ENCODE measurements at places on chromosomes 5 and 9.

- DNase-seq: no peak
Observed at GRCh38 chr9:110745676-110746075, 77.1 kb downstream of the MUSK start.

- DNase-seq: no peak
Observed at GRCh38 chr9:127113191-127113972, 9.1 kb downstream of the ANGPTL2 start.

GRCh38 chr9:133977421-133978201 is 14.5 kb downstream of the VAV2 start:
- DNase-seq: no peak

DNA sequence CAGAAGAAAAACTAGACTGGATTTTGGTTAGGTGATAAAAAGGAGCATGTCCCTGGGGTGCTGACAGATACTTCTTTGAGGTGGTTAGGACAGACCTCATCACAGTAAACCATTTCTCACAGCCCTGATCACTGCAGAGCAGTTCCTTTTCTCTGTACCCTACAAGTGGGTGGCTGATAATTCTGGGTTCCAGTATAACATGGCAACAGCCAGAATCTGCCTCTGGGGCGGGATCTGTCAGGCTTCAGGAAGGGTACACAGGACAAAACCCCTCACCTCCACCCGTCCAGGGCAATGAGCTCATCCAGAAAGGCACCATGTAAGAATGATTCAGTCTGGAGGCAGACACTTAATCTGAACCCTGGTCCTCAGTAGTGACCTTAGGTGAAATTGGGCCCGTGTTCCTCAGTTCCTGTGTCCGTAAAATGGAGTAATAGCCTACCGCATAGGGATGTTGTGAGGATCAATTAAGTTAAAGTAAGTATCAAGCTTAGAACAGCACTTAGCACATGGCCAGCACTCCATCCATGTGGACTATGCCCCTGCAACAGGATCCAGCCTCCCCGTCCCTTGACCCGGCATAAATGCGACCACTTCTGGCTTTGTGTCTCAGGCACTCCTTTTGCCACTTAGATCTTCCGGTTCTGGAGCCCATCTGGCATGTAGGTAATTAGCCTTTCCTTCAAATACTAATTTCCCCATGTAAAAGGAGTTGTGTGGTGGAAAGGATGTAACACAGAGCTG is 129.2 kb downstream of the LHFPL2 start:
- no peak for DNase-seq

DNA sequence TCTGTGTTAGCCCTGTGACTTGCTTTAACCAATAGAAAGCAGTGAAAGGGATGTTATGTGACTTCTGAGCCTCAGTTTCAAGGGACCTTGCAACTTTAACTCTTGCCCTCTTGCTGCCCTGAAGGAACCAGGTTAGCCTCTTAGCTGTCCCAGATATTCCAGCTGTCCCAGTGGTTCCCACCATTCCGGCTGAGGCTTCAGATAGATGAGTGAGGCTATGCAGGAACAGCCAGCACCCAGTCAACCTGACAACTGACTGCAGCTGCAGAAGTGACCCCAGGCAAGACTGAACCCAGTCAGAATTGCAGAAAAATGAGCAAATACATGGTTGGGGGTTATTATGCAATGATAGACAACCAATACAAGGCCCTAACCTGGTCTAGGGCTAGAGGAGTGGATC is 10.4 kb upstream of the CDC23 start:
- no peak for DNase-seq

- DNase-seq: no peak
Observed at GRCh38 chr5:169650701-169651331, 13.7 kb downstream of the DOCK2 start.

GRCh38 chr5:3835811-3836210 is 240.2 kb downstream of the IRX1 start:
- no peak for DNase-seq

DNA sequence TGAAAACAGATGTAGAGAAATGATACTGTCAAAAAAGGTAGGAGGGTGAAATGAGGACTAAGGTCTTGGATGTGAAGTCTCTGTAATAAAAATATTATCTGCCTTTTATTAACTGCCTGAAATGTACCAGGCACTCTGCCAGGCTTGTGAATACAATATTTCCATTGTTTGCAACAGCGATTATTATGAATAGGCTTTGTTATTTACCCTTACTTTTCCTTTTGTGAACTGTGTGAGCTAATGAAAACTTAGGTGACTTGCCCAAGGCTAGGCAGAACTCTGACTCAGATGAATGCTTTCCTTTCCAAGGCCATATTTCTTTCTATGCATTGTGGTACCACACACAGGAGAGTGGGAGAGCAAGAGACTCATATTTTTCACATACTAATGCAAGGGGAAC is 204.1 kb downstream of the CDH12 start:
- no peak for DNase-seq

- no peak for DNase-seq
Observed at GRCh38 chr9:14203356-14204056, 110.4 kb downstream of the NFIB start.

GRCh38 chr9:2023042-2023441 is 7.9 kb downstream of the SMARCA2 start:
- no peak for DNase-seq

- no peak for DNase-seq
Observed at GRCh38 chr9:99752417-99753109, 69.1 kb upstream of the NR4A3 start.

DNA sequence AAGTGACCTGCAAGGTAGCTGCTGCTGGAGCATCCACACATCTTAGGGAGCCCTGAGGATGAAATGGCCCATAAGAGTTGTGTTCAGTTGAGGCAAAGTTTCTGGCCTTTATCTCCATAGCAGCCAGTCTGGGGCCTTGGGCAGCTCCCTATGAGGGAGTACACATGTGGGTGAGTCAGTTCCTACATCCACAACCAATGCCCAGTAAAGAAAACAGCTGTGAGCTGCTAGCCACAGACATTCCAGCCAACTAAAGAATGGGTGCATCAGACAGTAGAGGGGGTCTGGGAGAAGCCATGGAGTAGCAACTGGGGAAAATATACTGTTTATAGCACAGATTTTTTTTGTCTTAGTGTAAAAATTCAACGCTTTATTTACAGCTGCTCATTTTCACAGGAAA is 720.7 kb downstream of the TLE1 start:
- DNase-seq: no peak

GRCh38 chr9:89134709-89135108 is 43.9 kb downstream of the SHC3 start:
- DNase-seq: no peak

DNA sequence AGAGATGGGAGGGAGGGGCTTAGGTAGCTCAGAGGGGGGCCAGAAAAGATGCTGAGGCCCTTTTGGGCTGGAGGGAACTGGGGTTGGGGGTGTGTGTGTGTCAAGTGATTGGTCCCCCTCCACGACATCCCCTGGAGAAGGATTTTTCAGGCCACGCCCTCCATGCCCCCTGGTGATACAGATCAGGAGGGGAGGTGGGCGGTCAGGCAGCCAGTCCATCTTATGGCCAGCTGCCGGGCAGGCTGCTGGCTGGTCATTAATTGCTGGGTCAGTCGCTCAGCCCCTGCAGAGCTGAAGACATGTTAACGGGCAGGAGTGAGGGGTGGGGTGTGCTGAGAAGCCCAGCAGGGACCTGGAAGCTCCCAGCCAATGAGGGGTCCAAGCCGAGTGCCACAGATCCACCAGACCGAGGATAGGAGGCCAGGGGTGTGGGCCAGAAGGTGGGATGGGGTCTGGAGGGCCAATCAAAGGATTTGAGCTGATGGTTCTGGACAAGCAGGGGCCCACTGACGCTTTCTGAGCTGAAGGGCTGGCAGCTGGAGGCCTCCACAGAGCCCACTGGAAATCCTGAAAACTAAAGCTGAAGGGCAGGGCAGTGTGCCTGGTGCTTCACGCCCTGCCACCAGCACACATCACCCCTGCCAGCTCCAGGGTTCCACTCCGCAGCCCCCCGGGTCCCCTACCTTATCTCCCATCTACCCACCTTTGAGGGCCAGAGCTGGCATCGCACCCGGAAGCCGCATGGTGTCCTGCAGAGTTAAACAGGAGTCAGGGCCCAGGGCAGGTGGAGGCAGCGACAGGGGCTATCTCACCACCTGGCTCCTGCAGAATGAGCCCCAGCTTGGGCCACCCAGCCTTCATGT is 19.1 kb downstream of the PDGFRB start:
- DNase-seq: no peak

GRCh38 chr9:84315278-84315877 is 25.2 kb downstream of the SLC28A3 start:
- DNase-seq: peak; percentile 41
